ENCODE measurements at places on chromosomes 2 and 18.

DNA sequence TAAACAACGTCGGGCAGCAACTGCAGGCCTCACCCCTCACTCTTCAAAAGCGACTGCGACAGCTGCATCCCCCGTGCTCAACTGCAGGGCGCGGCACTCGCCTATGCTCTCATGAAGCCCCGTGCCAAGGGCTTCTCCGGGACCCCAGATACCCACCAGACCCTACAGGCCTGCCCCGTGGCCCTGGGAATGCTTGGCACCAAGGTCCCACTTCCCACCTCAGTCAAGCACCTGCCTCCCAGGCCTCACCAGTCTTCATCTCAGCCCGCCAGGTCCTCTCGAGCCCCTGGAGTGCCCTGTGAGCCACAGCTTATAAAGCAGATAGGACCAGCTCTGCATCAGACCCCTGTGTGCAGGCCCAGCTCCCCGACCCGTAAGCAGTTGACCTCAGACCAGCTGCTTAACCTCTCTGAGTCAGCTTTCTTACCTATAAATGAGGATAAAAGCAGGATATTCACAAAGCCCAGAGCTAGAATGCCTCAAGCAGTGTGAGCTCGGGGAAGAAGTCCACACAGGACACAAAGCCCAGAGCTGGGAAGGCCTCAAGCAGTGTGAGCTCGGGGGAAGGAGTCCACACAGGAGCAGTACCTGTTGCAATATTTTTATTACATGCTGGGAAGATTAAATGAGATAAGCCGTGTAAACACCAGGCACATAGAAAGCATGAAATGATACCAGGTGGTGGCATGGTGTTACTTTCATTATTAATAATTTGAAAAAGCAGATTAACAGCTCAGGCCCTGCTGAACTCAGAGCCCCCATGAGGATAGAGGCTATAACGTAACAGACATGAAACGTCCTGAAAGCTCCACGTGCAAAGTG, 96.9 kb downstream of the HDAC4 start:
- DNase-seq: peak; percentile 46

GRCh38 chr2:74458938-74459363, 713 bp downstream of the WBP1 start:
- DNase-seq: no peak

- DNase-seq: no peak
These were observed 57.4 kb upstream of the COL3A1 start for GRCh38 chr2:188916736-188917135.

DNA sequence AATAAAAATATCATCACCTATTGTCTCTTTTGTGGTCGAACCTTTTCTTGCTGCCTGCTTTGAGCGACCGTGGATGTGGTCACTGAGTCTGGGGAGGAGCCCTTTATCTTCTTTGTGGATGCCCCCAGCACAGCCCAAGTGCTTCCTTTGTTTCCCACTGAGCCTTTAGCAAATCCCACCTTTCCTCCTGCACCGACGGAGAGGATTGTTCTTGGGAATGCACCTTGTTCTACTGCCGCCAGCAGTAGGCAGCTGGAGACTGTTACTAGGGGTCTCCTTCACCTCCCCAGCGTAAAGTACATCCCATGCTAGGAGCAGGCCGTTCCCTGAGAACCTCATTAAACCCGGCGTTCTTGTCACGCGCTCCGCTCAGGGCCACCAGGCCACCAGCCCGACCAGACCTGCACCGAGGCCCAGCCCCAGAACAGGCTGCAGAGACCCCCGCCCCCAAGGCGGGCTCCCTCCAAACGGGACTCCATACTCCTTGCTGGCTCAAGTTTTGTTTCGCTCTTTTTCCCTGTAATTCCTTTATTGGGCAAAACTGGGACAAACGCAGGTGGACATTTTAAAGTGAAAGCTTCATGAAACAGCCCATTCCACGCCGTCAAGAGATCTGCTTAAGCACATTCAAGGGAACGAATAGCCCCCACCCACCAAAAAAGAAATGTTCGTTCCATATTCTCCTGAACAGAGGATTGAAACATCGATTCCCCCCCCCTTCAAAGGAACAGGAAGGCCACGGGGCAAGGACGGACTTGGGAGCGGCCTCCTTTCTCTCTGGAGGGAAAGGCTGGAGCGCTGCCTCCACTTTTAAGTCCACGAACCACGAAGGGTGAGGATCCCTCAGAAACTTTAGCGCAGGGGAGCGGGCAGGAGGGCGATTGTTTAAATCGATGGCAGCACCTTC, 1.1 kb upstream of the MAT2A start:
- DNase-seq: peak; percentile 79

DNA sequence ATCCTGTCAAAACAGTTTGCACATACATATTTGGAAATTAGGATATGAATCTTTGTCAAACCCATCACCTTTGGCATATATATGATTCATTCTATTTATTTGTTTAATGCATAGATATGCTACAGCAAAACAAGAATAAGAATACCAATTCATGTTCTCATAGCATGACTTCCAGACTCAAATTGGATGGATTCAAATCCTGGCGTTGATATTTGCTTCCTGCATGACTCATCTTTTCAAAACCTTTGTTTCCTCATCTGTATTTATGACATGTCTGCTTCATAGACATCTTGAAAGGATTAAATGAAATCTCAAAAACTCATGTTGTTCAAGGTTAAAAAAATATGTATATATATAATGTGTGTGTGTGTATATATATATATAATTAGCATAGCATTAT, 261.3 kb downstream of the MBD5 start:
- DNase-seq: no peak

GRCh38 chr2:54081574-54081973, 33.8 kb upstream of the ACYP2 start:
- DNase-seq: no peak

- no peak for DNase-seq
These were observed 70.0 kb downstream of the TMEM18 start for GRCh38 chr2:607172-607571.

DNA sequence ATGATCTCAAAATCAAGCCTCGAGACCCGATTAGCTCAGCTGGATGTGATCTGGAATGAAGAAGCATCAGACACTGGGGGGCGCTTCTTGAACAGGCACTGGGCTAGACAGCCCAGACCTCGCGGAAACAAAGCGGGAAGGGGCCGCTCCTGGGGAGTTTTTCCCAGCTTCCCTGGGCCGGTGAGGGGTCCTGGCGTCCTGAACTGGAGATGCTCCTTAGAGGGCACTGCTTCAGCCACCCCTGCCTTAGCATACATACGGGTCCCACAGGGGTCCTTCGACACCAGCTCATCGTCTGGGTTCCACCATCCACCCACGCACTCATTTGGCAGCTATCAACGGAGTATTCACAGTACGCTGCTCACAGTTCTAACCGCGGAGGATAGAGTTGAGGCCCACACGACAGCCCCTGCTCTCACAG, 146.7 kb downstream of the TSN start:
- DNase-seq: no peak

DNA sequence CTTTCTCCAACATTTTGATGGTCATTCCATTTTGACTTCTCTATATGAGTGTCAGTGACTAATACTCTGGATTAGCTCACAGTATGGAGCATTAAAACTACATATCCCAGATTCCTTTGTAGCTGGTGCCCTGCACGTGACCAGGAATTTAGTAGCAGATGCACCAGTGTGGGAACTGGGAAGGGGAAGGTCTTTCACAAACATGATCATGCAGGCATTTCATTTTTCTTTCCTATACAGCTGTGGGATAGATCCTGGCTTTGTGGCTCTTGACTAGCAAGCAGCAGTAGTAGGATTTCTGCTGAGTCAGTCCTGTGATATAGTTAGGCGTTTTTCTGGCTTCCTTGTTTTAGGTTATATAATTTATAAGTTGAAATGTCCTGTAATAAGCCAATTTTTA, 971.0 kb upstream of the CDH2 start:
- no peak for DNase-seq

- DNase-seq: no peak
These were observed 4.3 kb downstream of the PNKD start for GRCh38 chr2:218274586-218274985.

DNA sequence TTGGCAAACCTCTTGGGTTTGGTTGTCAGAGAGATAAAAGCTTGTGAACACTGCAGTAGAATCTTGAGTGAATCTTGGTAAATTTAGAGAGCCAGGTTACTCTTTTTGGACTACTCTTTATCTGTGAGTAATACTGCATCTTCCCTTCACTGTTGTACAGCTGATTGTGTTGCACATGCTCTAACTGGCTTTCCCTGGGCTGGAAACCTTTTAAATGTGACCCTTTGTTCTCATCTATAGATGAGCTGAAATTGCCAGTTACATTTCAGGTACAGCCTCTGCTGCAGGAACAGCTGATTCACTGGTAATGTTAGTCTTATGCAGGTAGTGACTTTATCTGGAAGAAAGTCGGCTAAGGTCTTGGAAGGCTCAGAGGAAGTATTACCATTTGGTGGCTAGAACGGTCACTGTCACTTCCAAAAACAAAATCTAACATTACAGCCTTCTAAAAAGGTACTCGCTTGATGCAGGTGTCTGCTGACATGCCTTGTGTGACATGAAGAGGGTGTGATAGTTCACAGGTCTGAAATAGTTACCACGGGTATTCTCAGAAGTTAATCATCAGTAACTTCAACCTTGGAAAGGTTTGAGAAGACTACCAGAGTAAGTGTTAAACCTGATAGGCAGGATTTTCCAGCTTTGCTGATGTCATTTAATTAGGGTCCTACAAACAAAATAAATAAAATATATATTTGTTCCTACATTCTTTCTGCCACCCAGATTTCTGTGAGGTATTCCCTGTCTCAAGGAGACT, 851.1 kb downstream of the SLC4A3 start:
- DNase-seq: no peak

GRCh38 chr18:26495287-26495686, 53.1 kb downstream of the KCTD1 start:
- DNase-seq: no peak

GRCh38 chr2:238063414-238064189, 2.8 kb downstream of the SCLY start:
- no peak for DNase-seq
